Breast epithelium (tissue), 4 donors: ENCODE measurements at places on chromosomes 4 and X. TPM values are rescaled to one million over a fixed set of nuclear protein-coding genes. Genes with fewer than 3 reads are reported as not detected.

- no peak for DNase-seq
These were observed 110.4 kb downstream of the RPA4 start for GRCh38 chrX:96994093-96994492.

DNA sequence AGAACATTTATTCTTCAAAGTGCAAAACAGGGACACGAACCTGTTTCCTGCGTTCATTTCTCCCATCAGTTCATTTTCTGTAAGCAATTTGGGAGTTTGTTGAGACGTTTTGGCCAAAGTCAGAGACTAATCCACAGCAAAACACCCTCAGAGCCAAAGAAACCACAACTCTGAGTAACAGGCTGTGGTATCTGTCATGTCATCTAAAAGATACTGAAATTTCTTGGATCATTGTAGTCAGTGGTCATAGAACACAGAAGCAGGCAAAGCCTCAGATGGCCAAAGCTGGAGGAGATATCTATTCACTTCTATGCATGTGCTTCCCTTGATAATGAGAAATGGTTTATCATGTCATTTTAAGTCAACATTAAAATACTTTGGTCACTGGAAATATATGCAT, 485.6 kb upstream of the GALNT7 start:
- DNase-seq, result no peak

- DNase-seq, result no peak
These were observed 300.9 kb downstream of the BCOR start for GRCh38 chrX:39796856-39797255.

DNA sequence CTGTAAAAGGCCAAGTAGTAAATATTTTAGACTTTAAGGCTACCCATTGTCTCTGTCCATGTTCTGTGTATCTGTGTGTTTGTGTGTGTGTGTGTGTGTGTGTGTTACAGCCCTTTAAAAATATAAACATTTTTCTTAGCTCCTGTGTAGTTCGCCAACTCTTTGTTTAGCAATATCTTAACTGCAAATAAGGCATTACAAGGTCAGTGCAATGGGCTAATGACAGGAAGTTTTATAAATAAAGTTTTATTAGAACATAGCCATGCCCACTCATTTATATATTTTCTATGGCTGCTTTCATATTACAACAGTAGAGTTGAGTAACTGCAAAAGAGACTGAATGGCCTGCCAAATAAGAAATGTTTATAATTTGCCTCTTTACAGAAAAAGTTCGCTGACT, 5.9 kb upstream of the SLC7A11 start:
- no peak for DNase-seq

GRCh38 chr4:7273738-7274297, 81.5 kb downstream of the SORCS2 start:
- DNase-seq, result no peak

- no peak for DNase-seq
These were observed 32.5 kb downstream of the SULT1B1 start for GRCh38 chr4:69727926-69728325.

GRCh38 chr4:97394653-97395052, 748.6 kb downstream of the STPG2 start:
- DNase-seq, result no peak

GRCh38 chr4:48311896-48312295, 29.4 kb upstream of the SLAIN2 start:
- no peak for DNase-seq

- DNase-seq, result no peak
These were observed 1303.0 kb upstream of the AGA start for GRCh38 chr4:178745203-178745602.

The CC2D2A gene
- total RNA-seq, result 22.9 TPM

GRCh38 chrX:19063030-19063429, 59.2 kb downstream of the ADGRG2 start:
- no peak for DNase-seq

The GCNA gene
- 2.3 TPM for total RNA-seq

The F9 gene
- not detected for total RNA-seq

DNA sequence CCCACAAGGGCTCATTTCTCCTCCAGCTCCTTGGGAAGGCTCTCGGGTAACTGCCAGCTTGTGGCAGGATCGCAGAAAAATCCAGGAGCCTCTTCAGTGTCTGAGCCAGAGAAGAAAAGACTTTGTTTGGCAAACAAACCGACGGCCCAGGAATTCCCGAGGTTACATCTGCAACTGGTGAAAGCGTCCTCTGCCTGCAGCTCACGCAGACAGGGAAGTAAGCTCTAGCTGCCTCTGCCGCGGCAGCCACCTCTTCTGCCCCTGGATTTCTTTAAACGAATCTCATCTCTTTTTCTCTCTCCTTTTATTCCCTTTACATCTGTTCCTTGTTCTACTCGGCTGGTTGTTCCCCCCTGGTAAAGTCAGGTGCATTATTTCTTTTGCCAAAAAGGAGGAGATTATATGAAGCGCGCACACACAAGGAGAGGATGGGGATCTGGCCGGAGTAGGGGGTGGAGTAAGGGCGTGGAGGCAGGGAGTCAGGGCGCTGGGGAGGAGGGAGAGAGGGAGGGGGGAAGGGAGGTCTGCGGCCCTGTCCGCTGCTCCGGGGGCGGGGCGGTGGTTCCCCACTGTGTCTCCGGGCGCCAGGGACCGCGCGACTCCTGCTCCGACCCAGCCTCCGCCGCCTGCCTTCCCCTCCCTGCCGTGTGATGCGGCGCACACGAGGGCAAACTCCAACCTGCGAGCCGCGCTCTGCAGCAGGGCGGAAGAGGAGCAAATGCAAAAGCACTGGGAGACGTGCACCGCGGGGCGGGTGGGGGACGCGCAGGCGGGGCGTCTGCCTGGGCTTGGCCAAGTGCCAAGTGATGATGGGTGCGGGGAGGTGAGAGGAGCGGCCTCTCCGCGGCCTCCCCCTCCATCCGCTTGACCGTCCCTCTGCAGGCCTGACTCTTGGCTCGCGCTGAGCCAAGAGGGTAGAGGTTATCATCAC, at the start of gene DCHS2:
Gene DCHS2 (minus strand): TSS at position 459 of the 931 bp plus-strand sequence. CDS start 444 bp downstream, at position 15.
- DNase-seq, result no peak

DNA sequence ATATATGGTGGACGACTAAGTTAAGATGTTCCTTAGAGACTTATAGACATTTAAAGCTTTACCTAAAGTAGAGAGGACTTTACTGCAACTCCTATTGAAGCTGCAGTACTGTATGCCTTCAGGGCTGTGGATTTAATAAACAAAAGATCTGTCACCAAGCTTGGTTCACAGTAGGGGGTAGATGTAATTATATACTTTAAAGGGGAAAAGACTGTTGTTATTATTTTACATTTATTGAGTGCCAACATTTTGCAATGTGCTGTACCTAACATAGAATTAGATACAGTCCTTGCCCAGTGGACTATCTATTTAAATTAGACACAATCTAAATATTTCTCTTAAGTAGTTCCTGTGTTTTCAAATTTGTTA, 67.2 kb downstream of the SLIT2 start:
- DNase-seq, result no peak

GRCh38 chrX:107485013-107485412, 35.6 kb downstream of the FRMPD3 start:
- DNase-seq, result no peak

- DNase-seq, result no peak
These were observed 62.2 kb downstream of the TIGD2 start for GRCh38 chr4:89173336-89174090.

- DNase-seq, result no peak
These were observed 11.1 kb downstream of the CYSLTR1 start for GRCh38 chrX:78316265-78316664.

DNA sequence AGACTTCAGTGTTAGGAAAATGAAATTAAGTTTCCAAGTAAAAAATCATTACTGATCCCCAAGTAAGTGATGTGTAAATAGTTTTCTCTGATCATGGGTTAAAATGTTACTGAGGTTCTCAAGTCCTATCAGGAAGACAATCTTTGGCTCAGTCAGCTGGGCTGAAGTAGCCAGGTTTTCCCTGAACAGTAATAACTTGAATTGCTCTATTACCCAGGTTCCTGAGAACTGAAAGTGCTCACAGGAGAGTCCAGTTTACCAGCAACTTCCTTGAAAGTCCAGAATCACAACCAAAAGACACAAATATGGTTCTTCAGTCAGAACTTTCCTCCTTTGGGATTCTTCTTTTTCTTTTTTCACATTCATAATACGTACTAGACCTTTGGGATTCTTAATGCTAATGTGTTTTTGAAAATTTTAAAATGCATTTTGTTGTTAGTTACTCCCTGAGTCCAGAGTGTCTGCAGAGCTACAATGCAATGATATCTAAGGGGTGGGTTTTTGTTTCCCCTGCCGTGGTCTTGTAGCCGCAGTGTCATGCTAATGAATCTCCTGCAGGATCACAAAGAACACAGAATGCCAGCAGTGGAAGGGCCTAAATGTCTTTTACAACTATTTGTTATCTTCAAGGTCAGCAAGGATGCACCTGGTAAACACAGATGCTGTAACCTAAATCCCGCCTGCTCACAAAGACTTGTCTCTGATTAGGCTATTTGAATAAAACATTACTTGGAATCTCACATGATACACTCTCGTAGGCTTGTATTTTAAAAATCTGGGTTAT, 439.8 kb upstream of the NR3C2 start:
- no peak for DNase-seq

The AKAP14 gene
- total RNA-seq, result not detected

The PAGE2B gene
- total RNA-seq, result not detected

DNA sequence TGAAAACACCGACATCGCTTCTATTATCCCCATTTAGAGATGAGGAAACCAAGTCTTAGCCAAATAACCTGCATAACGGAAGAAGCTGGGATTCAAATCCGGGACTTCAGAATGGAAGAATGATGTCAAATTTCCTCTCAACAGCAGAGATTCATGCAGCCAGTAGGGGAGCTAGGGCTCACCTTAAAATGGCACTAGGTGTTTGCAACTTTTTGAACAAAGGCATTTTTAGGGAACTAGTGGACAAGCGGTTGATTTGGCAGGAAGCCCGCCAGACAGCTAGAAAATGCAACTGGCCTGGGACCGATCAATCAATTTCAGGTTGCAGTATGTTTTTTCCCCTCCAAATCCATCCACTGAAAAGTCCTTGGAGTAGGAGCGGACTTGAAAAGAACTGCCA, 224.2 kb downstream of the PTTG2 start:
- no peak for DNase-seq

GRCh38 chr4:10011885-10012284, 9.4 kb downstream of the SLC2A9 start:
- no peak for DNase-seq
